ENCODE measurements at places on chromosomes 7 and 10. TPM values are rescaled to one million over a fixed set of nuclear protein-coding genes. Genes with fewer than 3 reads are reported as not detected.
A peak's percentile ranks its signal among the peaks of the same experiment; 100 is the strongest.

- no peak overlapping the region for H3K4me3 ChIP-seq
- no peaks in the 10 kb centered on the region for H3K27me3 ChIP-seq
- no peaks in the 10 kb centered on the region for H3K36me3 ChIP-seq
- H3K4me1 ChIP-seq: peaks cover 7% of the 10 kb centered on the region
- H3K27ac ChIP-seq: no peak overlapping the region
- DNase-seq: no peak
Observed at GRCh38 chr10:70358446-70358845, 24.0 kb downstream of the LRRC20 start.

DNA sequence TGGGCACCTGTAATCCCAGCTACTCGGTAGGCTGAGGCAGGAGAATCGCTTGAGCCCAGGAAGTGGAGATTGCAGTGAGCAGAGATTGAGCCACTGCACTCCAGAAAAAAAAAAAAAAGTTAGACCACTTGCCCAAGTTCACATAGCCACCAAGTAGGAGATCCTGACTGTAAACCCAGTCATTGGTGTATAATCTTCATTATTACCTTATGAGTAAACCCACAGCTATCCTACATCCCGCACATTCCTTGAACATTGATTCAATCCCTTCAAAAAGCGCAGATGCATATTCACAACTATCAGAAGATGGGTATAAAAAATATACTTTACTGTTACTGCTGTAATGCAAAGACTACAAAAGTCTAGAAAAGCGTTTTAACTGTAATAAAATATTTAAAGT is 512.9 kb downstream of the SUGCT start:
- H3K36me3 ChIP-seq: no peaks in the 10 kb centered on the region
- no peaks in the 10 kb centered on the region for H3K27me3 ChIP-seq
- DNase-seq: no peak
- H3K4me3 ChIP-seq: no peak overlapping the region
- H3K27ac ChIP-seq: no peak overlapping the region
- H3K4me1 ChIP-seq: no peaks in the 10 kb centered on the region

DNA sequence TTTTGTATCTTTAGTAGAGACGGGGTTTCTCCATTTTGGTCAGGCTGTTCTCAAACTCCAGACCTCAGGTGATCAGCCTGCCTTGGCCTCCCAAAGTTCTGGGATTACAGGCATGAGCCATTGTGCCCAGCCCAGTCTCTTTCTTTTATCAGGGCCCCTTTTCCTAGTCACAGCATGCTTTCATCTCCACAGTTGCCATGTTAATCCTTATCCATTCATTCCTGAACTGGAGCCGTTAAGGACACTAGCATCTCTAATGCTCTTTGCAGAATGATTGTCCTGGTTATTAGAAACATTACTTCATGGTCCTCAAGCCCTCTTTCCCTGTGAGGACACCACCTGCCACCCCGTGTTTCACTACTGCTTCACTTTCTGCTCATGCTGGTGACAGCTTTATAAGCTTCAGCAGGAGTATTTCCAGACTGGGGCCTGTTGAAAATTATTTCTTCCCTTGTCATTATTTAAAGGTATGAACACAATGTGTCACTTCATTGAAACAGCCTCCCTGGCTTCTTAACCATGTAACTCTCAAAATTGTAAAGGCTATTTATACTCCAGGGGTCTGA is 313.9 kb downstream of the BMPER start:
- DNase-seq: no peak
- no peaks in the 10 kb centered on the region for H3K27me3 ChIP-seq
- H3K4me3 ChIP-seq: no peak overlapping the region
- H3K4me1 ChIP-seq: no peaks in the 10 kb centered on the region
- no peak overlapping the region for H3K27ac ChIP-seq

GRCh38 chr7:157662981-157663716 is 326.3 kb downstream of the DNAJB6 start:
- DNase-seq: peak; percentile 39
- no peaks in the 10 kb centered on the region for H3K4me1 ChIP-seq
- H3K4me3 ChIP-seq: no peak overlapping the region
- H3K27me3 ChIP-seq: no peaks in the 10 kb centered on the region
- H3K27ac ChIP-seq: no peak overlapping the region
- no peaks in the 10 kb centered on the region for H3K36me3 ChIP-seq

- peaks cover 9% of the 10 kb centered on the region for H3K27me3 ChIP-seq
- DNase-seq: no peak
- H3K36me3 ChIP-seq: no peaks in the 10 kb centered on the region
- no peak overlapping the region for H3K27ac ChIP-seq
- no peak overlapping the region for H3K4me3 ChIP-seq
Observed at GRCh38 chr7:73888959-73889358, 28.0 kb downstream of the TMEM270 start.

- H3K27me3 ChIP-seq: no peaks in the 10 kb centered on the region
- H3K27ac ChIP-seq: no peak overlapping the region
Observed at GRCh38 chr10:123327450-123327849, 173.2 kb downstream of the BUB3 start.

EBF3 gene
- polyA plus RNA-seq: 7.5 TPM

HABP2 gene
- polyA plus RNA-seq: 27.7 TPM

Data from large intestine (tissue), 12 donors.